Suprapubic skin (tissue), 4 donors: ENCODE measurements at places on chromosomes 7 and 10. TPM values are rescaled to one million over a fixed set of nuclear protein-coding genes. Genes with fewer than 3 reads are reported as not detected.

The SFXN4 gene
- total RNA-seq, result 15.3 TPM

The RNF148 gene
- total RNA-seq, result 1.4 TPM

The MEST gene
- total RNA-seq, result 17.5 TPM

The ZNF804B gene
- total RNA-seq, result not detected

The AKR1D1 gene
- not detected for total RNA-seq

The EPO gene
- total RNA-seq, result not detected

The APBB1IP gene
- 1.0 TPM for total RNA-seq

The EBLN1 gene
- not detected for total RNA-seq

The CAV1 gene
- 123 TPM for total RNA-seq

The GLI3 gene
- total RNA-seq, result 23.1 TPM

The HMX3 gene
- not detected for total RNA-seq

The CNOT4 gene
- total RNA-seq, result 32.3 TPM

The DUS4L gene
- total RNA-seq, result 6.0 TPM

The PPP1R3C gene
- 7.5 TPM for total RNA-seq

The KCND2 gene
- total RNA-seq, result not detected

The ZNF107 gene
- 17.3 TPM for total RNA-seq

The SPDYE2 gene
- not detected for total RNA-seq

The GRID1 gene
- total RNA-seq, result 1.9 TPM

The BEND7 gene
- total RNA-seq, result 8.0 TPM

The NEURL1 gene
- not detected for total RNA-seq

The MYO3A gene
- total RNA-seq, result 8.1 TPM

The SKIDA1 gene
- 3.0 TPM for total RNA-seq
